ENCODE measurements at places on chromosomes 5 and 9.
A peak's percentile ranks its signal among the peaks of the same experiment; 100 is the strongest.

- no peak for DNase-seq
Measured at GRCh38 chr9:112348257-112349007, 15.0 kb upstream of the PTBP3 start.

DNA sequence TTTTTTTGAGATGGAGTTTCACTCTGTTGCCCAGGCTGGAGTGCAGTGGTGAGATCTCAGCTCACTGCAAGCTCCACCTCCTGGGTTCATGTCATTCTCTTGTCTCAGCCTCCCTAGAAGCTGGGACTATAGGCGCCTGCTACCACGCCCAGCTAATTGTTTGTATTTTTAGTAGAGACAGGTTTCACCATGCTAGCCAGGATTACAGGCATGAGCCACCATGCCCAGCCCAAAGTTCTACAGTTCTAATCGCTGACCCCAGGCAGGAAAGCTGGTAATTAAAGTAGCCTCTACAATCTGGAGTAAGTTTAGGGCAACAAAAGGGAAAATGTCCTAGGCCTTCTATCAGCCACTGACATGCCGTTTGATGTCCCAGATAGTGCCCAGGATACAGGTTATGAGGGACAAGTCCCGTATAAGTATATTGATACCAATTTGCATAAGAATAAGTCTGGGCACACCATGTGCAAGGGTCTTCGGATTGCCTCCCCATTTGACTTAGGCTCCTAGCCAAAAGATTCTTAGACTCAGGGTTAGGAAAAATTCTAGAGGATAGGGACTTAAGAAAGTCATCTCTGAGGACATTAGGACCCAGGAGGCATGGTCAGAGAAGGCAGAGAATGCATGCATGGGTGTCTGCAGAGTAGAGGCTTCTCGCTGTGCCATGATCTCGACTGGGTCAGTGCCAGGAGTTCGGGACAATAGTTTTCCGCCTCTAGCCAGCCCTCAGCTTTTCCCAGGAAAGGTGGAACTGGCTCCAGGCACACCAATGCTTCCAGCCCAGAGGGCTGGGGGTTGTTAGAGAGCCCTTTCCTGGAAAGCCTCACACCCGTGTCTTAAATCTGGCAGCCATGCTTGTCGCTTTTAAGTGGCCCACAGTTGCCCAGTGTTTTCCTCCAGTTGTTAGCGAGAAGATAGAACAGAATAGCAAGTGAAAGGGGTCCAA lies 1111.1 kb downstream of the TAF11L14 start:
- peak; percentile 42 for DNase-seq

- no peak for DNase-seq
Measured at GRCh38 chr9:22855980-22856379, 409.4 kb downstream of the DMRTA1 start.

DNA sequence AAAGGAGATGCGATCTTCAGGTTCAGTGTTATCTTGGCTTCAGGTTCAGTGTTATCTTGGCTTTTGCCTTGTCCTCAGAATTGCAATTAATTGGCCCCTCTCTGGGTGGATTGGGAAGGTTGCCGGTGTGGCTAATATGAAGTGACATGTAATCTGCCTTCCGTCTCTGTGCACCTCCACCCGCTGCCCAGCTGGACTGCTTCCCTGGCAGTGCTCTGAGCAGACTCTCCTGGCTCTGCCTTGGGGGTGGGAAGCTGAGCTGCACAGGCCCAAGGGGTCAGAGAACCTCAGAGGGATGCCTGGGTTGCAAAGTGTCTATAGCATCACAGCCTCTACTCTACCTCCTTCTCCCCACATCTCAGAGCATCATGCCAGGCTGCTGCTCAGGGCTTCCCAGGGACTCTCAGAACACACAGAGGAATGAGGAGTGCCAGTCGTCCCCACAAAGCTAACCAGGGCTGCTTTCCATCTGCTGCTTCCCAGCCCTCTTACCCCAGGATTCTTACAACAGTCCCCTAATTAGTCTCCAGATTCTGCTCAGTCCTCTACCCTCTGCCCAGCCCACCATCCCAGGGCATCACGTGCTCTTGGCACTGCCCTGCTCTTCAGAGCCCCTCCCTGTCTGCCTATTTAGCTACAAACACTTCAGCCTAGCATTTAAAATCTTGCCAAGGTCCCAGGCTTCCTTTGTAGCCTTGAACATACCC lies 54.4 kb upstream of the AFAP1L1 start:
- no peak for DNase-seq

- DNase-seq, result no peak
Measured at GRCh38 chr9:111008158-111009075, 29.9 kb downstream of the LPAR1 start.

DNA sequence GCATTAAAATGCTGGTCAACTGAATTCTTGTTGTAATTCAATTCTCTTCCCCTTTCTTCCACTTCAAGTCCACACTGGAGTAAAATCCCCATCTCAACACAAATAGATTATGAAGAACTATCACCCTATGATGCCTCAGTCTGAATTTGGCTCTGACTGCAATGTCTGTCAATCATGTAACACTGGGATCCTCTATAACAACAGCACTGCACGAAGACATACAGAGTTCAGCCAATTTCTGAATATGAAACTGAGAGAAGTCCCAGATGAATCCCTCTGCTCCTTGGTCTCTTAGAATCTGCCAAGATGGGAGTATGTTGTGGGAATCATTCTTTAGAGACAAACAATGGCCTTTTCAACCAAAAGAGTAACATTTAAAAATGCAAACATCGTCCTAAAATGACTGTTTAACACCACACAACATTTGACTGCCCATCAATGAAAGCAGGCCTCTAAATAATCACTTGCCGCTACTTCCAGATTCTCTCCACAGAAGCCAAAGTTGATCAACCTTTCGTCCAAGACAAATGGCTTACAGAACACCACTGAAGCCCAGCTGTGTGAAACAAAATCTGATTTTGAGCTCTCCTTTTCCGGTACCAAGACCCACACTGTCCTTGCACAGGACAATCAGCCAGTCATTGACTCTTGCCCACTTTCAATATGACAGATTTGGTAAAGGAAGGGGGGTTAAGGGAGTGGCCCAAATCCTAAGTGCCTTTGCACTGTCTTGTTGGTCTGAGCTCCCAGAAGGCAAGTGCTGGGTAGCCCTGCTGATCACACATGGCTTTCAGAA lies 258.0 kb downstream of the EBF1 start:
- no peak for DNase-seq
